ENCODE measurements at places on chromosomes 3 and 15.

DNA sequence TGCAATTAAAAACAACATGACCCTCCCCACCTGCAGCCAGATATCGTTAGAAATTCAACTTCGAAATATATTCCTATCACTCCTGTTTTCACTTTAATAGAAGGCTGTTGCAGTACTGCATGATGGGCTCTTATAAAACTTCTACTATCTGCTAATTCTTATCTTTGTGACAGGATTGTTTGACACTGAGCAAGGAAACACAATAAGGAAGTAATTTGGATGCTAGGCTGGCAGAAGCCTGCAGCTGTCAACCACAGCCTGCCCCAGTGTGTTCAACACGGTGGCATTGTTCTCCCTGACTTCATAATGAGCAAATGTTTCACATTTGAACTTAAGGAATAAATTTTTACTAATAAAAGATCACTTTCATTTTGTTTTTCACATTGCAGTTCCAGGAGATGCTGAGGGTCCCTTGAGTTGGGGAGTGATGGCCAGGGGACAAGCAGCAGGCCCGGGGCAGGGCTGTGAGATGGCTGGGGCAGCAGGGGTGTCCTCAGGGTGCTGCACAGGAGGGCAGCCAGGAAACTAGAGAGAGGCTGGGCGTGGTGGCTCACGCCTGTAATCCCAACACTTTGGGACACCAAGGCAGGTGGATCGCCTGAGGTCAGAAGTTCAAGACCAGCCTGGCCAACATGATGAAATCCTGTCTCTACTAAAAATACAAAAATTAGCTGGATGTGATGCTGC is 64.8 kb upstream of the SEC61A1 start:
- no peak for DNase-seq

GRCh38 chr3:18847583-18848197 is 300.6 kb upstream of the KCNH8 start:
- DNase-seq: no peak

DNA sequence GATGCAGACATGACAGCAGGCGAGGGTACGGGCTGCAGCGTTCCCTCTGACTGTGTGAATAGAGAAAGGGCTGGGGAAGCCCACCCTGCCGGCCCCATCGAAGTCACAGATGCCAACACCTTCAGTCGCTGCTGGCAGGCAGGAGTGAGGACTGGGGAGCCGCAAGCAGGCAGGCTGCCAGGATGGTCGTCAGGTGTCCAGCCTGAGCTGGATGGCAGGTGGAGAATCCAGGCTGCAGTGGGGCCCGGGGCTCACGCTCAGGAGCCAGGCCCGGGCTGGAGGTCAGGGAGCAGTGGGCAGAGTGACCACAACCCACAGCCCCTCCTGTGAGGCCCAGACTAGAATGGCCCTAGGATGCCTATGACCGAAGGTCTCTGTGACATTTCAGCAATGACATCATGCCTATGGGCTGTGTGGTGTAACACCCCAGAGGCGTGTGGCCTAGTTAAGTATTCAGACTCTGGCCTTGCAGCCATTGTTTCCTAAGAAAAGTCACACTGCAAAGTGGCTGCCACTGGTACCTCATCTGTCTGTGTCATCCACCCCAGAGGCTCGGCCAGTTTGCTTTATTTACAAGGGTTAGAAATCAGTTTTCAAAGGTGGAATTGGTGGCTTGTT is 15.7 kb downstream of the PRR23E start:
- DNase-seq: no peak

- DNase-seq: no peak
Measured at GRCh38 chr3:144185276-144185675, 213.7 kb downstream of the DIPK2A start.

- no peak for DNase-seq
Measured at GRCh38 chr3:25856902-25857518, 67.1 kb downstream of the OXSM start.

DNA sequence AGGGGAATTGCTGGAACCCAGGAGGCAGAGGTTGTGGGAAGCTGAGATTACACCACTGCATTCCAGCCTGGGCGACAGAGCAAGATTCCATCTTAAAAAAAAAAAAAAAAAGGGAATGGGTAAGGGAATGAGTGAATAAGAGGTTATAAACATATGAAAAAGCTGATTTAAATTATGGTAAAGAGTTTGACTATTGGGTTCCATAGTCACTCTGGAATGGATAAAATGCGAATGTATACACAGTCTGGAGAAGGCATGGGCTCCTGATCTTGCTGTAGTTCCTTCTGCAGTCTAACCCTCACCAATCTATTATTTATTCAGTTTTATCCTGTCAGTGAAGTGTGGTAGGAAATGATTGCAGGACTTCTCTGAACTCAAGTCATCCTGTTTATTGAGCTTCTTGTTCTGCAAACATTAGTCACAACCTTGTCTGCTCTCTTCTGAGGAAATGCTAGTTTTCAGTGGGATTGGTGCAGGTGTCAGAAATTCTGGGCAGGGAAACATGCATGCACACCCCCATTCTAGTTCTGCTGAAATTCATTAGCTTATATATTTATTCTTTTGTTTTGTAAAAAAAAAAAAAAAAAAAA is 190.9 kb upstream of the CFAP20DC start:
- DNase-seq: no peak

GRCh38 chr3:70646635-70647034 is 334.2 kb upstream of the MDFIC2 start:
- DNase-seq: no peak

- DNase-seq: no peak
Measured at GRCh38 chr15:49830391-49830790, 209.5 kb downstream of the DTWD1 start.

DNA sequence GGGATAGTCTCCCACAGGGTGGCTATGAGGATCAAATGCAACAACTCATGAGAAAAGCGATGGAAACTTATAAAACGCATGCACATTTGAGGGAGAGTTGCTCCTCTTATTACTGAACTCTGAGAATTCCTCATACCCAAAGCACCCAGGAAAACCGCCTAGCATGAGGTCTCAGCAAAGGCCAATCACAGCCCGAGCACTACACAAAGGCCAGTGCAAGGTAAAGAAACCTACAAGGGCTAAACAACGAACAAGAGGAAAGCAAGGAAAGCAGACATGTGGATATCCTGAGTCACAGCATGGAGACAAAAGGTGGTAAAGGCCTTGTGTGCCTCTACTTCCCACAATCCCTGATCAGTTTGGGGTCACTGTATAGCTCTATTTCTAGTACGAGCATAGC is 7.1 kb downstream of the RAB43 start:
- no peak for DNase-seq

DNA sequence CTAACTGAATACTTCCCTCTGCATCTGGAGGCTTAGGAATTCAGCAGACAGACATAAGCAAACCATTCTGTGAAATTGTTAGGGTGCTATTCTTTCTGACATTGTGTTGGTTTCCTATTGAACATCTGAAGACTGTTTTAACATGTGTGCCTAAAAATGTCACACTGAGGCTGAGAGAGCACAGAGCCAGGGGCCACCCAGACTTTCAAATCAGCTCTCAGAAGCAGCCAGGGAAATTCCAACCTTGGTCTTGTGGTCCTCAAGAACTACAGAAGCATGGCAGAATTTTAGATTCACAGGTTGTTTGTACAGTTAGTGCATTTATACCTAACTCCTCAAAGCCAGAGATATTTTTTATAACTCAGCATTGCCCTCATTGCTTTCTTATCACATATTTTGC is 929.2 kb upstream of the CFAP20DC start:
- peak; percentile 40 for DNase-seq

DNA sequence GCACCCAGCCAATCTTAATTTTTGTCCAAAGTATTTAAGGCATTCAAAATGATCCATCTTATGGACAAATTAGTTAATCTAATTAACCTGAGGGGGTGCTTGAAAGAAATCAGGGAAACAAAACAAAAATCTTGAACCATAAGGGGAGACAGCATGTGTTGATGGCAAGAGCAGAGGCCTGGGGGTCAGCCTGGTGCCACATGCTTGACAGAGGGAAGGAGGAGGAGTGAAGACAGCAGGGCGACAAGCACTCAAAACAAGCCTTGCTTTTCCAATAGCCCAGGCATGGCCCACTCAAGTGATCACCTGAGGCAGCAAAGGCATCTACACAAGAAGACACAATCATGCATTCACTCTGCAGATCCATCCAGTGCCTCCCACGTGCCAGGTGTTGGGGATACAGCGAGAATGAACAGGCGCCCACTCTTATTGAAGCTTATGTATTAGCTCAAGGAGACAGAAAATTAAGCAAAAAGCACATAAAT is 25.0 kb upstream of the MGLL start:
- no peak for DNase-seq

DNA sequence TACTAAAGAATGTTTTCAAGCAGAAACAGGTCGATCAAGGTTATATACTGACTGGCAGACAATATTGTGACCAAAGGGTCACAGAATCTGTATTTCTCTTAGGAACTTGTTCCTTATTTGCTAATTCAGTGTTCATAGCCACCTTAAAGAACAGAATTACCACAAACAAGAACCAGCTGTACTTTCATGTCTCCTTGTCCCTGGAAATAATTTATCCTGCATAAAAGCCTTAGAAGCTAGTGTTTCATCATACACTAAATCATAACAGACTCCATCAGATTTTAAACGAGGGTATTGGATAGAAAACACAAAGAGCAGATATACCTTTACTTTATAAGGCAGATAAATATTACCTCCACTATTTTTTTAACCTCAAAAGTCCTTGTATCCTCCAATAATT is 6.4 kb downstream of the DNAJC19 start:
- no peak for DNase-seq

- no peak for DNase-seq
Measured at GRCh38 chr15:48939648-48940047, 24.1 kb downstream of the SHC4 start.

DNA sequence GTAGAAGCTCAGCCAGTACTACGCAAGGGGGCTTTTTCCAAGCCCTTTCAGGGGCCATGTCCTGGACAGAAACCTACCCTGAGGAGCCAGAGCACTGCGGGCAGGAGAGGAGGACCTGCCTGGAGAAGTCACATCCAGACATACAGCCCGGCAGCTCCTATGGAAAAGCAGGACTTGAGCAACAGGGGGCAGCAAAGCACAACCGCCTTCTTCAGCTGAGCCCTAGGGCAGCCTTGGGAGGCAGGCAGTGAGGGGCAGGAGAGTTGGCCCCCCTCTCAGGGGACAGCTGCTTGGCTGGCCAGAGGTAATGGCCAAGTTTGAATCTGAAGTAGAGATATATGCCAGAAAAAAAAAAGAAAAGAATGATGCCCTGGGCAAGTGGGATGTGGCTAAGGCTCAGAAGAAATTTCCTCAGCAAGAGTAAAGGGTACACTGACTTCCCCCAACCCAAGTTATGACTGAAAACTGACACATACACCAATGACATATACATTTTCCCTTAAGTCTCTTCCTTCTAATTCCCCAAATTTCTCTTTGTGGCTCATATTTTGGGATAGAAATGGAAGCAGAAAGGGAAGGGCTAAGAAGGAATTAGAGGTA is 56.9 kb downstream of the CYP19A1 start:
- peak; percentile 43 for DNase-seq

DNA sequence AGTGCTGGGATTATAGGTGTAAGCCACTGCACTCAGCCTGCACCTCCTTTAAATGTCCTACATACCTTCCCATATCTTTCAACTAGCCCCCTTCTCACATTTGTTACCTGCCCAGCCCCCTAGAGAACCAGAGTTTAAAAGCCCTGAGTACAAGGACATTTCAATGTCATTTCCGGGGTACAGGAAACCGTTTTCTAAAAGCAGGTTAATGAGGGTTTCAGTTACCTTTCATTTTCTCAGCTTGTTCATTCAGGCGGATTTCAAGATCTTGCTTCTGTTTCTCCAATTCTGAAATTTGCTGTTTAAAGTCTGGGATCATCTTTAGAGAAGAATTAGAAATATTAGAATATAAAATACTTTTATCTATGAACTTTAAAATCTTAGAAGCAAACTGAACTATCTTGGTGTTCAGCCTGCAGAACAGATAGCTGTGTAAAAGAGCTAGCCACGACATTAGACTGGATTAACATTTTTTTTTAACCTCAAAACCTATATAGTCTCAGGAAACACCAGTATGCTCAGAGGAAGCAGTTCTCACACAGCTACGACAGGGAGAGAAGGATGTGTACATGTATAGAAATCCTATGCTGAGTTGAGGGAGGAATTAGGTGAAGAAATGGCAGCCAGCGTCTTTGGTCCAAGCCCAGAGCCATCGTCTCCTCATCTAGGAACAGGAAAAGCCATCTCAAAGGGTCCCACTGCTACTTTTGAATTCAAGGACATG is 29.9 kb upstream of the GNB5 start:
- DNase-seq: no peak

GRCh38 chr3:190624282-190624681 is 110.4 kb downstream of the IL1RAP start:
- no peak for DNase-seq

- DNase-seq: no peak
Measured at GRCh38 chr3:55144015-55144673, 216.3 kb upstream of the LRTM1 start.

DNA sequence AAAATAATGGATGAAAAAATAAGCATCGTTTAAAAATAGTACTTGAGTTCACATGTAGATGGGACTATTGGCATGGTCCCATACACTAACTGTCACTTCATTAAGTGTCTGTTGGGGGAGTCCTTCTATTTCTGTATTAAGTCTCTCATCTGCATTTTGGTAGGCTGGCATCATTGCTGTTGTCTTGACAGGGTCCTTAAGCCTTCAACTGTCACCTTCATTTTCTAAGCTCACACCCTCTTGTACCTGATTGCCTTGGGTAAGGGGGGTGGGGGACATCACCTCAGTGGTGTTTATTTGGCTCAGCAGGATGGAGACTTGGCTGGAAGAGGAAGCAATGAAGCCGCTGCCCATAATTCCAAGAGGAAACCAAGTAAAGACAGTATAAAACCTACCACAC is 202.0 kb upstream of the VEPH1 start:
- DNase-seq: no peak

- DNase-seq: no peak
Measured at GRCh38 chr15:27495963-27496459, 525.0 kb downstream of the GABRG3 start.

- DNase-seq: peak; percentile 75
Measured at GRCh38 chr15:75200765-75201615, 692 bp upstream of the C15orf39 start.

GRCh38 chr15:68623301-68623892 is 44.6 kb downstream of the CORO2B start:
- no peak for DNase-seq

DNA sequence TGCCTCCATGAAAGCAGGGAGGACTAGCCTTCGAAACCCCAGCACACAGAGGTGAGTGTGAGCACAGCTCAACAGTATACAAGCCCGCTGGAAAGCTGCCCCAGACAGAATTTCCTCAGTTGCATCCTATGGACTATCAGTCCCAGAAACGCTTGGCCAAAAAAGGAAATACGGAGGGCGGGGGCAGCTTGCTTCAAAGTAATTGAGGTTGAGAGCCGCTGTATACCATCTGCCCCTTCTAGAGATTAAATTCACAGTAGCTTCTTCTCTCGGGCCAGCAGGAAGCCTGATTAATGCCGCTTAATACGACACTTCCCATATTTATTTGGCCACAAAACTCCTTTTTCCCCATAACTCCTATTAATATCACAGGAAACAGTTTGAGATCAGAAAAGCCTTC is 88.7 kb downstream of the LIPC start:
- no peak for DNase-seq

GRCh38 chr3:15942936-15943335 is 145.2 kb upstream of the ANKRD28 start:
- DNase-seq: no peak

GRCh38 chr3:147977001-147977400 is 567.8 kb downstream of the ZIC1 start:
- no peak for DNase-seq
